ENCODE measurements at places on chromosomes 11 and 22.

DNA sequence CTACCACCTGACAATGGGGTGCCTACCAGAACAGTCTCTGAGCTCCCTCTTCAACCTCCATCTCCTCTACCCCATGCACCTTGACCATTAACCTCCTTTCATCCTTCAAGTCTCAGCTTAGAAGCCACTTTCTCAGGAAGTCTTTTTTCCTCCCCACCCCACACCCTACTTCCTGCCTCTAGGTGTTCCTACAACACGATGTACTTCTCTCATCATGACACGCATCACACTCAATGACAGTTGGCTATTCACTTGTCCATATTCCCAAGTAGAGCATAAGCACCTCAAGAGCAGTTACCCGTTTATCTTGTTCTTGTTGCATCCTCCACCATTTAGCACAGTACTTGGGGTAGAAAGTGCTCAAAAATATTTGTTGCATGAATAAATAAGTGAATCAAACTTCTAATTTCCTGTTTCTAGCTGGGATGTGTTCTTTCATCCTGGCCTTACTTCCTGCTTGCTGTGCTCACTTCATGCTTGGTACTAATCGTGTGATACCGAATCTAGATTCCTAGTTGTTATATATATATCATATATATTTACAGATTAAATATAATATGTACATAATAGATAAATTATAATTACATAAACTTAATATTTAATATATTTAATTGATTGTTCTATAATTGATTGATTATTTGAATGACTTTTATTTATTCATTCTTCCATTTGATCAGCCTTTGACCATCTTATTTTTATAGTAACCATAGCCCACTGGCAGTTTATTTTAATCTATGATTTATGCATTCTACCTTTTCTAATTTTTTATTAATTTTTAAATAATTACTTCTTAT is 177.5 kb upstream of the TMEM45B start:
- no peak for DNase-seq
- no peaks in the 10 kb centered on the region for H3K27me3 ChIP-seq
- peaks cover 12% of the 10 kb centered on the region for H3K4me1 ChIP-seq
- H3K27ac ChIP-seq, result no peak overlapping the region
- H3K4me3 ChIP-seq, result no peak overlapping the region

DNA sequence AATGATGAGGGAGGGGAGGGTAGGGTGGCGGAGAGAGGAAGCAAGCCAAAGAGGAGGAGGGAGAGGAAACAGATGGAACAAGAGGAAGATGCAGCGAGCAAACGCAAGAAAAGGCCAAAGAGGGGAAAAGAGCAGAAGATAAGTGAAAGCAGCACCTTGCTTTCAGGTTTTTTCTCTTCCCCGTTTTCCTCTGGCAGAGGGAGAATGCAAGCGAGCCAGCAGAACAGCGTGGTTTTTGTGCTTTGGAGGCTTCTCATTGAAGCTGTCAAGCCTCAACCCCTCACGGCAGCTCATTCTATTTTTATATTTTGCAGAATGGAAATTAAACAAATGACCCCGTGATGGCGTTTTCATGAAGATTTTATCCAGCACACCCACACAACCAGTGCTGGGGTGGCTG is 67.1 kb upstream of the GRAMD1B start:
- H3K27ac ChIP-seq, result no peak overlapping the region
- DNase-seq, result no peak
- no peaks in the 10 kb centered on the region for H3K36me3 ChIP-seq
- peaks cover 5% of the 10 kb centered on the region for H3K4me1 ChIP-seq
- no peaks in the 10 kb centered on the region for H3K27me3 ChIP-seq

DNA sequence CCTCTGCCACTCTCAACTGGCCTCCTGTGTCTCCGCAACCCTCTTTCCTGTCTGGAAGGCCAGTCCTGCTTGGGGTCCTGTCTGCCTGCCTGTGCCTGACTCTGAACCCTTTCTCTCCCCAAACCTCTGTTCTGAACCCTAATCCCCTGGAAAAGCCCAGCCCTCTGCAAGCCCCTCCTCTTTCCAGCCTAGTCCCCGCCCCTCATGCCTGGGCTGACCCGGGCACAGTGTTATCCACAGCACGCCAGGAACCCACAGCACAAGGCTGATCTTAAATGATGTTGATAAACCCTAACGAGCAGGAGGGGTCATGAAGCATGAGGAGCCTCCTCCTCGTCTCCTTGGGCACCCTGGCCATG is at the start of gene IFITM10:
Gene IFITM10, minus strand, starts transcription at position 115 of the 359 bp plus-strand sequence. CDS start 153 bp downstream, outside the sequence.
- no peak for DNase-seq
- peaks cover 26% of the 10 kb centered on the region for H3K36me3 ChIP-seq
- peaks cover 24% of the 10 kb centered on the region for H3K27me3 ChIP-seq
- no peak within 1 kb of the TSS for H3K4me3 ChIP-seq

DNA sequence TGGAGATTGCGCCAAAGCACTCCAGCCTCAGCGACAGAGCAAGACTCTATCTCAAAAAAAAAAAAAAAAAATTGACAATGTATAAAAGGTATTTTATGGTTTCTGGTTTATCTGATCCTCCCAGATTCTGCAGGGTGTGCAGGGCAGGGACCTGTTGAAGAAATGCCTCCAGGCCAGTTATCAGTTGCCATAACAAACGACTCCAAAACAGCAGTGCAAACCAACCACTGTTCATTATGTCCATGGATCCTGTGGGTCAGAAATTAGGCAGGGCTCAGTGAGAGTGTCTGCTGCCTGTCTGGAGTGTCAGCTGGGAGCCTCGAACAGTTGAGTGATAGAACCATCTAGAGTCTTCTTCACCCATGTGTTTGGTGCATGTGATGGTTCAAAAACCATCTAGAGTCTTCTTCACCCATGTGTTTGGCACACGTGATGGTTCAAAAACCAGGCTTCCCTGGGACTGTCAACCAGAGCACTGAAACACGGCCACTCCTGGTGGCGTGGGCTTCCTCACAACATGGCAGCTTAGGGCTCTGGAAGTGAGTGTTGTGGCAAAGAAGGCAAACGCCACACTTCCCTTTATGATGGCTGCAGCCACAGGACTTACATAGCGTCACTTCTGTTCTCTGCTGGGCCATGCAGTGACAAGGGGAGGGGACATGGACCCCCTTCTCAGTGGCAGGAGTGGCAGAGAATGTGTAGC is 115.1 kb upstream of the CRYBB3 start:
- H3K27ac ChIP-seq, result no peak overlapping the region
- peak; percentile 93 for DNase-seq
- H3K4me3 ChIP-seq, result no peak overlapping the region
- peaks cover 10% of the 10 kb centered on the region for H3K4me1 ChIP-seq

GRCh38 chr11:134224710-134225664 is 516 bp downstream of the VPS26B start:
- peak overlapping the region; percentile 48 for H3K27ac ChIP-seq
- peak; percentile 50 for DNase-seq
- no peaks in the 10 kb centered on the region for H3K36me3 ChIP-seq
- H3K4me1 ChIP-seq, result peaks cover 8% of the 10 kb centered on the region
- peak overlapping the region; percentile 91 for H3K4me3 ChIP-seq
- no peaks in the 10 kb centered on the region for H3K27me3 ChIP-seq

GRCh38 chr22:24806663-24807001 is 621 bp downstream of the SGSM1 start:
- H3K27me3 ChIP-seq, result no peaks in the 10 kb centered on the region
- DNase-seq, result no peak
- H3K36me3 ChIP-seq, result no peaks in the 10 kb centered on the region
- H3K4me3 ChIP-seq, result no peak overlapping the region

DNA sequence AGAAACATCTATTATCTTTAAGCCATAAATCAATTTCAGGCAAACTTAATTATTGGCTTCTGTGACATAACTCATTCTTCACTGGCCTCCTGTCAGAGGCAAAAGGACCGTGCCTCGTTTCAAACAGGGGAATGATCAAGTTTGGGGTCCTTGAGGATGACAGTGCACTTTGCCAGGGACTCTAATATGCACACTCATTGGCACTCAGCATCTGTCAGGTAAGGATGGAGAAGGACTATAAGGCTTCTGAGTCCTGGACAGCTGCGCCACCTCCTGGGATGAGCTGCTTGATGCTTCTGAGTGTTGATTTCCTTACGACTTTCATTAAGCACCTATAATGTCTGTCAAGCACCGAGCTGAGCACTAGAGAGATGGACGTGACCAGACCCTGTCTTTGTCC is 20.2 kb downstream of the BPIFC start:
- no peaks in the 10 kb centered on the region for H3K4me1 ChIP-seq
- no peaks in the 10 kb centered on the region for H3K27me3 ChIP-seq
- DNase-seq, result peak; percentile 66
- H3K4me3 ChIP-seq, result no peak overlapping the region

- H3K36me3 ChIP-seq, result no peaks in the 10 kb centered on the region
- no peak for DNase-seq
- no peaks in the 10 kb centered on the region for H3K27me3 ChIP-seq
- no peak overlapping the region for H3K4me3 ChIP-seq
- no peak overlapping the region for H3K27ac ChIP-seq
Observed at GRCh38 chr11:15750535-15751308, 605.6 kb downstream of the SOX6 start.

DNA sequence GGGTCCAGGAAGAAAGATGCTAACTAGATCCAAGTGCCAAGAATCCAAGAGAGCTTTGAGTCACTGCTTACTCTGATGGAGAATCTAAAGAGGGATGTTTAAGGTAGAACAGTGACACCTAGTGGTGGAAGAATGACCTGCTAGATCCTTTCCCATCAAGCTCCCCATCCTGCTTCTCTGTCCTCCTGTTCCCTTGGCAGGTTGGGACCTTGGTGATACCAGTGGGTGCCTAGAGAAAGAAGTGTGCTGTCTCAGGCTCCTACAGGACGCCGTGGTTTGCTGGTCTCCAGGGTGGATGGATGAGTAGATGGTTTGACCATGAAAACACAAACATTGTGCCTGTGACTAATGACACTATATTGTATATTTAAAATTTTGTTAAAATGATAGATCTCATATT is 383.7 kb downstream of the TMEM135 start:
- peaks cover 14% of the 10 kb centered on the region for H3K4me1 ChIP-seq
- no peaks in the 10 kb centered on the region for H3K27me3 ChIP-seq
- H3K36me3 ChIP-seq, result no peaks in the 10 kb centered on the region
- peak; percentile 87 for DNase-seq
- H3K4me3 ChIP-seq, result no peak overlapping the region

DNA sequence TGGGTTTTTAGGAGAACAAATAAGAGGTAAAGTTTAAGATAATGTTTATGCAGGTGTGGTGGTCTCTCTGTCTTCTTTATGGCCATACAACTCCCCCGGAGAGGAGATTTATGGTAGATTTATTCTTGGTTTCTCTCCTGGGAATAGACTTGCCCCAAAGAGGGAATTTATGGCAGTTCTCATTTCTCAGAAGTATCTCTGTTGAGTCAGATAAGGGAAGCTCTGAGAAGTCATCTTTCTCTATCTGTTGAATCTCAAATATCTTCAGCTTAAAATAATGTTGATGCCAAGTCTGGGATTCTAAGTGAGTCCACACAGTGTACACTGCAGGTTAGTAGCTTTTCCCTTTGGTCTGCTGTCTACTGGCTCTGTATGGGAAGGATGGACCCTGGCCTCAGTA is 276.4 kb upstream of the PLET1 start:
- no peak overlapping the region for H3K4me3 ChIP-seq
- H3K4me1 ChIP-seq, result no peaks in the 10 kb centered on the region
- no peaks in the 10 kb centered on the region for H3K36me3 ChIP-seq
- no peaks in the 10 kb centered on the region for H3K27me3 ChIP-seq

DNA sequence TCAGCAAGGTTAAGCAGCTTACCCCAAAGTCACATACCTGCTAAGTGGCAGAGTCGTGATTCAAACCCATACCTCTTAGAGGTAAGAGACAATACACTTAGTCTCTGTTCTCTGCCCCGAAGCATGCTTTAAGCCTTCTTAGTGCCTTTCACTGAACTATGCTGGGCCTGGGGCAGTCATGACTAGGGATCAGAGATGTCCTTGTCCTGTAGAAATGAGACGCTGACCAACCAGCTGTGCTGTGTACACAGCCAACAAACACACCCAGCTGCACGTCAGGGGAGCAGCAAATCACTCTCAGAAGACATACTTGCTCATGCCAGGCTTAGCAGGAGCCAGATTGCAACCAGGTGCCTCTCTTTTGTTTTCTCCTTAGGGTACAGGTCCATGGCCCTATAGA is 255.7 kb downstream of the BUD13 start:
- H3K4me1 ChIP-seq, result no peaks in the 10 kb centered on the region
- no peaks in the 10 kb centered on the region for H3K27me3 ChIP-seq
- no peaks in the 10 kb centered on the region for H3K36me3 ChIP-seq
- DNase-seq, result no peak
- no peak overlapping the region for H3K4me3 ChIP-seq
- H3K27ac ChIP-seq, result no peak overlapping the region

GRCh38 chr11:61602775-61603569 is 22.1 kb upstream of the SYT7 start:
- DNase-seq, result peak; percentile 79
- H3K36me3 ChIP-seq, result no peaks in the 10 kb centered on the region
- no peaks in the 10 kb centered on the region for H3K27me3 ChIP-seq
- H3K4me1 ChIP-seq, result peaks cover 33% of the 10 kb centered on the region
- no peak overlapping the region for H3K27ac ChIP-seq

DNA sequence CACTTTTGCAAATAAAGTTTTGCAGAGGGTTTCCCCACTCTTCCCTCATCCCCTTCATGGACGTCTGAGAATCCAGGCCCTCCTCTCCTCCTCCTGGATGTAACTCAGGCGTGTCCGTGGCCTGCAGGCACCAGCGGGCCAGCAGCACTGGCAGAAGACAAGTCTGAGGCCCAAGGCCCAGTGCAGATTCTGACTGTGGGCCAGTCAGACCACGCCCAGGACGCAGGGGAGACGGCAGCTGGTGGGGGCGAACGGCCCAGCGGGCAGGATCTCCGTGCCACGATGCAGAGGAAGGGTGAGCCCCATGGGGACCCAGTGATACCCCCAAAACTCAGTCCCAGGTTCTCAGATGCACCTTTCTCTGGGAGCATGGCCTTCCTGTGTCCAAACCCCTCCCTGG is 14.4 kb downstream of the TUB start:
- no peak for DNase-seq
- H3K27ac ChIP-seq, result no peak overlapping the region
- peaks cover 17% of the 10 kb centered on the region for H3K36me3 ChIP-seq
- no peaks in the 10 kb centered on the region for H3K27me3 ChIP-seq
- no peaks in the 10 kb centered on the region for H3K4me1 ChIP-seq
- H3K4me3 ChIP-seq, result no peak overlapping the region

DNA sequence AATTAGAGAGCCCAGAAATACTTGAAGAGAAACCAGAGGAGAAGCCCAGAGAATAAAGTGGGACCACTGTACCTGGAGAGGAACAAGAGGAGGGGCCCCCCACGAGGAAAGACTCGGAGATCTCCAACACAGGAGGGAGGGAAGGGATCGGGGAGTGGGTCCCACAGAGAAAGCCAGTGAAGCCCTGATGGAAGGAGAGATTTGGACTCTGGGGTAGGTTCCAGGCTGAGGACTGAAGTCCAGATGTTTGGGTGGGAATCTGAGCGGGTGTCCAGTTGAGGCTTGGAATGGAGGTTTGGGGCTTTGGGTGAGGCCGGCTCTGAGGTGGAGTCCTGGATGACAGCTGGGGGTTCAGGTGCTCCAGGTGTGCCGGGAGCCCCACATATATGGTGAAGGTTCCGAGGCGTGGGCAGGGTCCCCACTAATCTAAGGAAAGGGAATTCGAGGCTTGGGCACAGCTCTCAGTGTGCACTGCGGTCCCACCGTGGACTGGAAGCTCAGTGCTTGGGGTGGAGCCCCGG is 32.6 kb downstream of the PDE2A start:
- DNase-seq, result no peak
- peaks cover 14% of the 10 kb centered on the region for H3K4me1 ChIP-seq
- no peaks in the 10 kb centered on the region for H3K36me3 ChIP-seq
- H3K27ac ChIP-seq, result no peak overlapping the region

- H3K27ac ChIP-seq, result no peak overlapping the region
- no peaks in the 10 kb centered on the region for H3K36me3 ChIP-seq
- DNase-seq, result no peak
- H3K27me3 ChIP-seq, result no peaks in the 10 kb centered on the region
- H3K4me1 ChIP-seq, result no peaks in the 10 kb centered on the region
Observed at GRCh38 chr11:41999066-41999465, 539.6 kb upstream of the LRRC4C start.

All from trophoblast cell (in vitro differentiated cells and primary cell).